Stimulated activated CD4-positive, alpha-beta T cell treated with anti-CD3 and anti-CD28 coated beads, Interleukin-1b, Interleukin-23, amount 100 ng/mL, for 24 hours (primary cell): ENCODE measurements at places on chromosomes 2 and 18.

- no peak for DNase-seq
Observed at GRCh38 chr2:54500404-54501205, 44.5 kb downstream of the SPTBN1 start.

DNA sequence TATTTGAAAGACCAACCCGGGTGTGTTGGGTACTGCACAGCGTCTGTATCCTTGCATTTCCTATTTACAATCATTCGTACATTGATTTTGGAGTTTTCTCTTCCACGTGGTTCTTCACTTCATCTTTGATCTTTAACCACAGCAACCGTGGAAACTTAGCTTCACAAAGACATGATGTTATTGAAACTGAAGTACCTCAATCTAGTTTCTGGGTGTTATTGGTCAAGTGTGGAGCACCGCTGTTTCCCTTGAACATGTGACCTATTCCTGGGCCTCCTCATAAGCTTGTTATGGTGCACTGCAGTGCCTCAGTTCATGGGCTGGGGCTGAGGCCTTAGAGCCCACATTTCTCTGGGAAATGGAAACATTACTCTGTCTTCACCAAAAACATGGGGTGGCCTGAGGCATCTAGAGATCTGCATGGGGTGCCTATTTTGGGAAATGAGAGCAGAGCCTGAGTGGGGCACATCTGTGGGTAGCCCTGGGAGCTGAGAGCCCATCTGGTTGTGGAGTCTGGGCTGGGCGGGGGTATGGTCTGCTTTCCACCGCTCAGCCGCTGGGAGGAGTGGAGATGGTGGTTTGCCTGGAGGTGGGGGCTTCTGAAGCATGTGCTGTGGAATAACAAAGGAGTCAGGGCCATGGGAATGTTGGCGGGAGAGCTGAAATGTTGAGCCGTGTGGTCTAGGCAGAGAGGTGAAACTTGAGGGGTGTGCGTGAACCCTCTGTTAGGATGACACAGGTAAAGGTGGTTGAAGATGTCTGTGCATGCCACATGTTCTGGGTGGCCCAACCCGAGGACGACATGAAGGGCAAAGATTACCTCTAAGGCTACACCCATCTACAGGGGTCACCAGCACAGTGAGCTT lies 37.4 kb downstream of the ZNF236 start:
- peak; percentile 24 for DNase-seq

DNA sequence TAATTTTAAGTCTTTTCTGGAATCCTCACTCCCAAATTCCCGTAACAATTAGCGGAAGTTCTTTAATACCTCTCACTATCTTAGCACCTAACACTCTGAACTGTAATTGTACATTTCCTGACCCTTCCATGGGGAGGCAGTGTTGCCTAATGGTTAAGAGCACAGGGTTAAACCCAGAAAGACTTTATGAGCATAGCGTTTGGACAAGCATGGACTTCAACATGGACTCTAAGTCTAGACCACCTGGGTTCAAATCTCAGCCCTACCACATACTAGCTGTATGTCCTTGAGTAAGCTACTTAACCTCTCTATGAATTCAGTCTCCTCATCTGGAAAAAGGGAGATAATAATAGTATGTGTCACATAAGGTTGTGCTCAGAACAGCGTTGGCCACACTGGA lies 13.0 kb downstream of the ANTXR1 start:
- DNase-seq, result no peak

GRCh38 chr18:54086046-54086802 lies 138.2 kb downstream of the MBD2 start:
- DNase-seq, result no peak

- DNase-seq, result no peak
Observed at GRCh38 chr18:13054336-13054735, 63.2 kb downstream of the CEP192 start.

GRCh38 chr18:49730951-49731391 lies 82.4 kb downstream of the ACAA2 start:
- DNase-seq, result no peak

- DNase-seq, result no peak
Observed at GRCh38 chr2:239131521-239131920, 269.3 kb downstream of the HDAC4 start.

DNA sequence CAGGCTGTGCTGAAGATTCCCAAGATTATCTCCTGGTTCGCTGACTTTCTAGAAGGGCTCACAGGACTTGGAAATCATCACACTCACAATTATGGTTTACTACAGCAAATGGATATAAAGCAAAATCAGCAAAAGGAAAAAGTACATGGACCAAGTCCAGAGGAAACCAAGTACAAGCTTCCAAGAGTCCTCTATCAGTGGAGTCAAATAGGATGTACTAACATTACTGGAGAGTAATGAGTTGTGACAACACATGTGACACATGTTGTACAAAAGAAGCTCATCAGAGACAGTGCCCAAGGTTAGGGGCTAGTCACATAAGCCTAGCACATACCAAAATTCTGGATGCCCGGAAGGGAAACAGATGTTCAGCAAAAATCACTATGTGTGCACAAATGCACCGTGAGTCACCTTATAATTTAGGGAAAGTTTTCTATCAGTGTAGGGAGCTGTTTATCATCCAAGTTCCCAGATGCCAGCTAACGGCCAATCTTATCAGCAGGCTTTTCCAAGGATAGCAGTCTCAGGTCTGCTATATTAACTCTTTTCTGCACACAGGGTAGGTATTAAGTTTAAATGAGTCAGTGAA lies 9.5 kb downstream of the TMEM237 start:
- no peak for DNase-seq

GRCh38 chr18:28560331-28560730 lies 383.4 kb upstream of the CDH2 start:
- no peak for DNase-seq

DNA sequence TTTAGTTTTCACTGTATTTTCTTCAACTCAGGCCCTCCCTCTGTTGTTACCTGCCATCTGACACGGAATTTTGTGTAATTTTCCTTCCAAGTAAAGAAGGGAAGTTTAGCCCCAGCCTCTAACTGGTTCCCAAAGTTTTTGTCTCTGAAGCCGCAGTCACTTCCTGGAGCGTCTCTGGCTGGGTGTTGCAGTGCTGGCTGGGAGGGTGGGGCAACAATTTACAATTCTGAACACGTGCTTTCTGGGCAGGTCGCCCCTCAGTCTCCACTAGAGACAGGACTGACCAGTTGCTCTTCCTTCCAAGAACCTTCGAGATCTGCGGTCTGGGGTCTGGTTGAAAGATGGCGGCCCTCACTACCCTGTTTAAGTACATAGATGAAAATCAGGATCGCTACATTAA lies 3.5 kb downstream of the CNDP2 start:
- DNase-seq, result no peak

DNA sequence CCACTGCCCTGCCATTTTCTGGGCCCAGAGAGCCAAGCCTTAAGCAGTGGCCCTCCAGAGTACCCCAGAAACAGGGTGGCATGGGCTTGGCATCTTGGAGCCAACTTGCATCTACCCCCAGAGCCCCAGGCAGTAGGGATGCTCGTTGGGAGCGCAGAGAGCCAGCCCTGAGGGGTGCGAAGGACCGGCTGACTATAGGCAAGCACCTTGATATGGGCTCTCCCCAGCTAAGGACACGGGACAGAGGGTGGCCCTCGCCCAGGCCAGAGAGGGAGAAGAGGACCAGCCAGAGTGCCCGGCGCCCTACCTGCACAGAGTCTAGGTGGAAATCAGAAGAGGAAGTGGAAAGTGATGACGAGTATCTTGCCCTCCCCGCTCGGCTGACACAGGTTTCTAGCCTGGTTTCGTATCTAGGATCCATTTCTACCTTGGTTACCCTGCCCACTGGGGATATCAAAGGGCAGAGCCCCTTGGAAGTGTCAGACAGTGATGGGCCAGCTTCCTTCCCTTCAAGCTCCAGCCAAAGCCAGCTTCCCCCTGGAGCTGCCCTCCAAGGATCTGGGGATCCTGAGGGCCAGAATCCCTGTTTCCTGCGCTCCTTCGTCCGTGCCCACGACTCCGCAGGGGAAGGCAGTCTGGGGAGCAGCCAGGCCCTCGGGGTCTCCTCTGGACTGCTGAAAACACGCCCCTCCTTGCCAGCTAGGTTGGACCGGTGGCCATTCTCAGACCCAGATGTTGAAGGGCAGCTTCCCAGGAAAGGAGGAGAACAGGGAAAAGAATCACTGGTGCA lies 16.2 kb downstream of the CEP68 start:
- no peak for DNase-seq
